ENCODE measurements at places on chromosomes 6 and 20.

DNA sequence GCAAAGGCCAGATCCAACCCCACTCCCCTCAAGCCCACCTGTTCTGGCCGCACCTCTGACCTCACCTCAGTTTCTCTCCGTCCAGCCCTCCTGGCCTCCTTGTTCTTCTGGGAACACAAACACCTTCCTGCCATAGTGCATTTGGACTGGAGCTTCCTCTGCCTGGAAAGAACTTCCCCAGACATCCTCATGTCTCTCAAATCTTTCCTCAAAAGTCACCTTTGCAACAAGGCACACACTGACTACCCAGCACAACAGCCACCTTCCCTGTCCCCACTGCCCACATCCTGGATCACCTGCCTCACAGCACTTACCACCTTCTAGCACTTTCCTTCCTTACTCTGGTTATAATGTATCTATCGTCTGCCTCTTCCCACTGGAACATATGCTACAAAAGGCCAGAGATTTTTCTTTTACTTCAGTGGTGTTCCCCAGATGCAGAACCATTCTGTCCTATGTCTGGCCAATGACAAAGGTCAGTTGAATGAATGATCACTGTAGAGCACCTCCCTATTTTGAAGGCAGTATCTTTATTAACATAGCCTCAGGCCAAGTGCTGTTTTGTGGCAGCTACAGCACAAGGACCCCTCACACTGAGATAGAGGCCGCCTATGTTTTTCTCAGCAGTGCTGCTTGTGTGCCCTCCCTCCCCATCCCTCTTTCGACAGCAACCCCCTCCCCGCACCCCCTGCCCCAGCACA lies 4.1 kb downstream of the HLA-B start:
- no peak for DNase-seq

DNA sequence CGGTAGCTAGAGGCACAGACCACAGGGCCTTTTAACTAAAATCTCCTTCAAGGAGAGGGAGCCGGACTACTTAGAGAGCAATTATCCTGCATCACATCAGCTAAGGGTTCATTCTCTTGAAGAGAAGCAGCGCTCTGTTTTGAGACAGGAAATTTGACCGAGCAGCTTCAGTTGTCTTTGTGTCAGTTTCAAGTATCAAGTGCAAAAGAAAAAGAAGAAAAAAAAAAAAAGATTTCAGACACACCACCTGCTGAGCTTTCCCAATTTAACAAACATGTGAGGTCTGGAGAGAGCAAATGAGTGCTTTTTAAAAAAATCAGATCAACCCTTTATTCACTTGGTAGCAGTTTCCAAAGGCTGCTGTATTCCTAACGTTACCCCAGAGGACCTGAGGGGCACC lies 273.5 kb upstream of the POU3F2 start:
- DNase-seq, result no peak

DNA sequence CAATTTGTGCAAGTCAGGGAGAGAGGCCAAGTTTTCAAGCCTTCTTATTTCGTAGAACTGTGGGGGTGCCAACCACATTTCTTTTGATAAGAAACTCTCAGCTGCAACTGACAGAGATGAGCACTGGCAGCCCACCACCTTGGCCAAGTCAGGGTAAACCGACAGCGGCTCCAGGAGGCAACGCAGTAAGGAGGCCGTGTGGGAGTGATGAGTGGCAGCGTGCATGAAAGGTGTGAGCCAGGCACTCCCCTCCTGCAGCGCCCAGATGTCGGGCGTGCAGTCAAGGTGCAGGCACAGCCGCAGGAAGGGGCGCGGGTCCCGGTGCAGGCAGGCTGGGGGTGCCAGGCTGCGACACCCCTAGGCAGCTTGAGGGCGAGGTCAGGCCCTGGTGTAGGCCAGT lies 49.2 kb upstream of the HDAC2 start:
- no peak for DNase-seq

DNA sequence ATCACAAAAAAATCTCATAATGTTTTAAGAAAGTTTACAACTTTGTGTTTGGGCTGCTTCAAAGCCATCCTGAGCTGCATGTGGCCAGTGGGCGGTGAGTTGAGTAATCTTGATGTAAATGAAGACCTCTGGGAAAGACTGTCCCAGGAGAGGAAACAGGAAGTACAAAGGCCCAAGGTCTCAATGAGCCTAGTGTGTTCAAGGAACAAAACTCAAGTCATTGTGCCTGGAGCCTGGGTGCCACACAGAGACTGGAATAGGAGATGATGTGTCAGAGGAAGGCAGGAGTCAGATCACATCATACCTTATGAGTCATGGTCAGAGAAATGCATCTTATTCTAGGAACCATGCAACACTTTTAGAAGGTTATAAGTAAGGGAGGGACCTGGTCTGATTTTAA lies 51.5 kb downstream of the COL19A1 start:
- no peak for DNase-seq

- DNase-seq, result no peak
Observed at GRCh38 chr20:62368976-62369814, 2.1 kb upstream of the LAMA5 start.

All from stimulated activated CD8-positive, alpha-beta memory T cell treated with anti-CD3 and anti-CD28 coated beads, Interleukin-12 subunit alpha, Interleukin-12 subunit beta, amount 100 ng/mL, for 1 hour (primary cell).